Smooth muscle cell of bladder (primary cell): ENCODE measurements at places on chromosomes 2 and 18. TPM values are rescaled to one million over a fixed set of nuclear protein-coding genes. Genes with fewer than 3 reads are reported as not detected.

Gene SSB
- total RNA-seq: 74.7 and 86.8 TPM in 2 replicates

Gene TXNDC2
- under 0.01 TPM in 2 replicates for total RNA-seq

Gene TEKT4
- total RNA-seq: not detected in 2 replicates

Gene KIAA2012
- total RNA-seq: under 0.01 and 0.28 TPM in 2 replicates

Gene KLHL29
- total RNA-seq: 3.4 and 4.3 TPM in 2 replicates
